ENCODE measurements at places on chromosomes 7 and 10.
A peak's percentile ranks its signal among the peaks of the same experiment; 100 is the strongest.

DNA sequence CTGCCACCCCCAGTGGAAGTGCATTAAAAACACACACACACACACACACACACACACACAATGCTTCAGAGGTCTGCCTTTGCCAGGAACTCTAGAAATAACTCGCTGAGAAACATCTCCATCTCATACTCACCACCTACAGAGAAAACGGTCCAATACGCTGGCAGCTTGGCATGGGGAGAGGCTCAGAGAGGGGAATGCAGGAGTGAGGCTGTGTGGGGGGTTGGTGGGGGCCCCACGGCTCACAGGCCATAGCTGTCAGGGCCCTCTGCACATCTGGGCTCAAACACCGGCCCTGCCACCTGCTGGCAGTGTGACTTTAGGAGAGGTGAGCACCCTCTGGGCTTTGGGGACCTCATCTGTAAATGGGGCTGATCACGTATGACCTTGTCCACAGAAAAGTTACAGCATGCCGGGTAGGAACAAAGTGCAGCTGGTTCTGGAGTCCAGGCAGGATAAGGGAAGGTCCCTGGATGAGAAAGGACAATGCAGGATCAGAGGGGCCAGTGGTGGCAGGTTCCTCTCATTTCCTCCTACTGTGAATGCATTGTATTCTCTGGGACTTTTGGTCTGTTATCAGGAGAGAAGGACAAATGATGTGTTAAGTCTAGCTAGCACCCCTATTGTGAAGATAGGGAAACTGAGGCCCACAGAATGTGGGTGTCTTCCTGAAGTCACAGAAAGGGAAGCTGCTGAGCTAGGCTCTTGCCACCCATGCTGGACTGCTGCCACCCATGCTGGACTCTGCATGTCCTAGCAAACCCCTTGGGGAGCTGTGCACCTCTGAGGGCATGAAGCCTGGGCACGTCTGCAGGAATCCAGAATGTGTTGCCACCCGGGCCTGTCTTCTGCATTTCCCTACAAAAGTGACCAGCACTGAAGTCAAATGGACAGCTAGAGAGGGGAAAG lies 404.6 kb downstream of the RPS24 start:
- peak; percentile 22 for DNase-seq

DNA sequence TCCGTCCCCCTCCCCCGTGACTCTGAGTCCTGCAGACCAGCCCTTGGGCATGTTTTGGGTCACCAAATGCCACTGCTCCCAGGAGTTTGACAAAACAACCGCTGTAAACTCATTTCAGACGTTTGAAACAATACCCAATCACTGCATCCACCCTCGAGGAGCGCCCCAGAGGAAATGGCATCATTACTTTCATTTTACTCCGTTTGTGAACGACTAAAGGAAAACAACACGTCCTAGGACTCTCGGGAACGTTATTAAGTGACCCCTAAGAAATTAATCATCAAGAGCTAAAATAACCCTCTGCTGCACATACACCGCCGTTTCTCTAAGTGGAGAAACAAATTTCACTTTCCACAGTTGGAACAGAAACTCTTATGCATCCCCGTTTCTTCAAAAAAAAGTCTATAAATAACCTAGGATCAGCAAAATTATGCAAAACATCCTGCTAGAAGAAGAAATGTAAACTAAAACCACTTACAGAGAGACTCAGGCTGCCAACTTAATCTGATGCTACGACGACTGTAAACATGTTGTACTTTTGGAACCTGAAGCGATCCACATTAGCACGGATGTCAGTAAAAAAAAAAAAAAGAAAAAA lies 109.9 kb upstream of the EFCAB10 start:
- DNase-seq: no peak

DNA sequence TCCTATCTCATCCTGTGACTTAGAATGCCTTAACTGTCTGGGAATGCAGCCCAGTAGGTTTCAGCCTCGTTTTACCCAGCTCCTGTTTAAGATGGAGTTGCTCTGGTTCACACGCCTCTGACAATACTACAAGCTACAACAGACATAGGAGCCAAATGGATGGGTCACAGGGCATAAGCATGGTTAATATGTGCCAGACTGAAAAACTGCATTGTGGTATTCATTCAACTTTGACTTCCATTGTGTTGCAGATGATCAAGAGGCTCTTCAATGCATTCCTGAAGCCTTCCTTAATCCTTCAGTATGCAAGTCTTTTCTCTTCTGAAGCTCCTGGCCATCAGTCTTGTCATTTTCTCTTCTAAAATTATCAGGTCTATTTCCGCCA lies 20.3 kb upstream of the RNF32 start:
- DNase-seq: no peak

GRCh38 chr10:47297866-47298540 lies 2.0 kb upstream of the GDF10 start:
- DNase-seq: no peak

- no peak for DNase-seq
These were observed 260.8 kb downstream of the SKAP2 start for GRCh38 chr7:26603631-26604030.

DNA sequence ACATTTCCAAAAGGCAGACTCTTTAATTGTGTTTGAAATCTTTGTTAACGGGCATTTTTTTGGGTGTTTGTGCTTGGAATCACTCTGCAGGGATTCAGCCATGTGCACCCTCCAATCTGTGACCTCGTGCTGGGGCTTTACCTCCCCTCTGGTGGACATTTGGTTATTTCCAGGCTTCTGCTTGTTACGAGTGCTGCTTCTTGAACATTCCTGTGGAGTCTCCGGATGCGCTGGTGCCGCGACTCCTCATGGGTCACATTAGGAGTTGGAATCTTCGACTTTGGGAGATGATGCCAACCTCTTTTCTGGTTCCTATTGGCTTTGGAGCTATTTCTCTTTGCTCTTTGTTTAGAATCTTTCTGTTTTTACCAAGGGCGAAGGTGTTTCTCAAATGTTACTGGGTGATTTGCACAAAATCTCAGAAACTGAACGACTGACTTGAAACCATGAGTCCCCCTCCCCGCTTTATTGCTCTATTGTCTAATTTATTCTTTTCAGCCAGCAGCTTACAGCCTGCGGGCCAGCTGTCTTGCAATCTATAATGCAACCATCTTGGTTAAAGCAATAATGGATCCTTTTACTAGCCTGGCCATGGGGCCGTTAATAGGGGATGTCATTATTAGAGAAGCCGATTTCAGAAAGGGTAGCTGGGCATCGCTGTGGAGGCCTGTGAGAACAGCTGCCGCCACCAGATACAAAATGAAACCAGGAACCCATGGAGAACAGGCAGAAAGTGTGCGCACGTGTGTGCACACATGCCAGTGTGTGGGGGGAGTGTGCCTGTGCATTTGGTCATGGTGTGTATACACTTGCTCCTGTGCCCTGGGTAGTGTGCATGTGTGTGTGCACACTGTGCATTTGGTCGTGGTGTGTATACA lies 9.9 kb upstream of the DPYSL4 start:
- DNase-seq: no peak

GRCh38 chr10:110591760-110592159 lies 24.3 kb downstream of the SMC3 start:
- no peak for DNase-seq

DNA sequence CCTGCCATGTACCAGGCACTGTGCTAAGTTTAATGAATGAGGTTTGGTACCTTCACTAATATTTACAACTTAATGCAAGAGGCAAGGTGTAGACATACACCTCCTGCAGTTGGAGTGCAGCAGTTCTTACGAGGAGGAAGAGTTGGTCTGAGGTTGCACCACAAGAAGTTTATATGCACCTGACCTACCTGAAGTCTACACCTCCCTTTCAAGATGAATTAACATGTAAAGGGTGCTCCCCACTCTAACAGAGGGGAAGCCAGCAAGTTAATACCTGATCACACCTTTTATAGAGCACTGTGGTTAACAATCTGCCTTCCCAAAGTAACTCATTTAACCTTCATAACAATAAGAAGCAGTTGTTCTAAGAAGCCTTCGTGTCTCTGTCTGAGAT lies 120.0 kb downstream of the LYZL1 start:
- no peak for DNase-seq

DNA sequence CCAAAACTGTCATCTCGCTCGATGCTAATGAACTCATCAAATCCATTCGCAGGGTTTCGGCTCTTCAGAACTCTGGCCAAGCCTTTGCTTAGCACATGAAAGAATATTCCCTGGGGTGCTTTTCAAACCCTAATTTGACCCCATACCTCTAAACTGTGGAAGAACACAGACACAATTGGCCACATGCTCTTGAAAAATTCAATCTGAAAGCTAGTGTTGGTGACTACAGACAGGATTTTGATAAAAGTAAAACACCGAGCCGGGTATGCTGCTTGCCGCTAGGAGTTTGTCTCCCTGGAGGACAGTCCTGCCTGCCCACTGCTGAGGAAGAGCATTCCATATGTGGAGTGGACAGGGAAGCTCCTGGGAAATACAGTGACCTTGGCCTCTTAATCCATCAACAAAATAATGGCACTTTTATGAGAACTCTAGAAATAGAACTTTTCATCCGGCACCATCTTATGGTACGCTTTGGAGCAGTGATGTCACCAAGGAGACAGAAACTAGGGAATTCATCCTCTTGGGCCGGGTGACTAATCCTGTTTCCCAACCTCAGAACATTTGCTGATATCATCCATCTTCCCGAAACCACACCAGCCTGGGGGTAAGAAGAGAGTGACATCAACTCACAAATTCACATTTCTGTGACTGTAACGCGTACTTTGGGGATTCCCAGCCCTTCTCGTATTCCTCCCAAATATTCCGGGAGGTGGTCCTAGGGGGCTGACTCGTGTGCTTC lies 34.2 kb downstream of the MTURN start:
- no peak for DNase-seq

GRCh38 chr7:157969995-157970394 lies 617.6 kb downstream of the PTPRN2 start:
- no peak for DNase-seq

GRCh38 chr10:6182454-6183098 lies 20.2 kb upstream of the PFKFB3 start:
- DNase-seq: no peak

DNA sequence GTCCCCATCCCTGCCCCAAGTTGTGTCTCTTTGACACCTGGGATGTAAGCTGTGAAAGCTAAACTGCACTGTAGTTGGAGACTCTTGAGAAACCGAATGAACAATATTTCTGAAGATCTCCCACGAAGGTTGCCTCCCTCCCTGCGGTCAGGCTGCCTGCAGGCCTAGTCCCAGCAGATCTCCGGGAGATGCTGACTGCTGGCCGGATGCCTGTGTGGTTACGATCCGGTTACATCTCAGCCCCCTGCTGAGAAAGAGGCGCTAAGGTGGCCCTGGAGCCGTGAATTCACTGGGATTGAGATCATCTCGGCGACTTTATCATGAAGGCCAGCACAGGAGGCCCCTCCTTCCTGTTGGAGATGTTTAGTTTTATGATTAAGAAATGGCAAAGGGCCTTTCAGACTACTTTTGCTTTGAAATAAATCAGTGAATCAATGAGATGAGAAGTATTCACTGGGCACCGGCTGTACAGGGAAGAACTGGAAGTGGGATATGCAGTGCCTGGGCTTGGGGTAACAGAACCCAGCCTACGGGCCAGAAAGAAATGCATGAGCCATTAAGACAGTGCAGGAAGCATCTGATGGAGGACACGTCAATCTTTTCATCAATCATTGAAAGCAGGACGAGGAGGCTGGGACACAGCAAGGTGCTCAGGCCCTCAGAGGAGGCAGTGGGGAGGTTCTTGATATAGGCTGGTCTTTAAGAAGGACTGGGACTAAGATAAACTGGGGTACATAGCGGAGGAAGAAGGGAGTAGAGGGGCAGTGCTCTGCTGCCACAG lies 177.6 kb downstream of the PRKAG2 start:
- no peak for DNase-seq

- no peak for DNase-seq
These were observed 337.4 kb downstream of the PRPF18 start for GRCh38 chr10:13924040-13924725.

DNA sequence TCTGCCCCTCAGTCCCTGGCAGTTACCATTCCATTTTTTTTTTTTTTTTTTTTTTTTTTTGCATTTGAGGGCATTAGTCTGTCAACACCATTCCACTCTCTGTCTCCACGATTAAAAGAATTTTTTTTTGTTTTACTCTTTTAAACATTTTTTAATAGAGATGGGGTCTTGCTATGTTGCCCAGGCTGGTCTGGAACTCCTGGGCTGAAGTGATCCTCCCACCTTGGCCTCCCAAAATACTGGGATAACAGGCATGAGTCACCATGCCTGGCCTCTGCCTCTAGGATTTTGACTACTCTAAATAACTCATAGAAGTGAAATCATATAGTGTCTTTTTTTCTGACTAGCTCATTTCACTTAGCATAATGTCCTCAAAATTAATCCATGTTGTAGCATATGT lies 16.5 kb upstream of the CLDN3 start:
- DNase-seq: no peak

- DNase-seq: no peak
These were observed 98.9 kb upstream of the ARHGAP21 start for GRCh38 chr10:24822590-24822989.

GRCh38 chr7:111982804-111983203 lies 223.4 kb downstream of the DOCK4 start:
- DNase-seq: no peak

DNA sequence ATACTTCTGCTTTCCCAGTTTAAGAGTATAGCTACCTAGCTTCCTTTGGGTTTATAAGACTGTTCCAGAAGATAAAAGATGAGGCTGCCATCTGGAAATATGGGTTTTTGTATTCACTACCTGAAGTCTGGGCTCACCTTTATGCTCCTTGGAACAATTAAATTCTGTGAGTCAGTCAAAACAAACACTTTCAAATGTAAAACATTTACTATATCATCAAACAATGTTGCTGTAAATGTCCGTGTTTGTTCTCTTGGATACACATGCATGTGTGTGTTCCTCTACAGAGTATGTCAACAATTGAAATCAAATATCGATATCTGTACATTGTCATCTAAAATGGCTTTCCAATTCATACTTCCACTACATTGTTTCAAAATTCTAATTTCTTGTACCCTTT lies 525.6 kb downstream of the MDFIC start:
- DNase-seq: no peak

GRCh38 chr7:7913504-7913903 lies 55.1 kb upstream of the GLCCI1 start:
- no peak for DNase-seq

DNA sequence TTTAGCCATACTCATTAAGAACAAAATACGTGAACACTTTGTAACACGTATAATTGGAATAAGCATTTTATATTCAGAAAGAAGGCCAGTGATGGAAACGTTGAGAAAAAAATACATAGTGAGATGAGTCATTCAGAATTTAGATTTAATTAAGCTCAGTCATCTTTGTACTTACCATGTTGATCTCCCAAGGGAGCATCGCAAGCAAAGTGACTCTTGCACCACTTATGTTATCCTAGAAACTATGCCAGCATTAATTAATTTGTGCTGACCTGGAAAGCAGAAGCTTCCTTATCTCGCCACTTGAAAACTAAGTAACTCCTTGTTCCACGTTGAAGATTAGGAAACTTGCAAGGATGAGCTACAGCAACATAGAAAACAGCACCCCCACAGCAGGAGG lies 9.7 kb upstream of the MPP7 start:
- no peak for DNase-seq

DNA sequence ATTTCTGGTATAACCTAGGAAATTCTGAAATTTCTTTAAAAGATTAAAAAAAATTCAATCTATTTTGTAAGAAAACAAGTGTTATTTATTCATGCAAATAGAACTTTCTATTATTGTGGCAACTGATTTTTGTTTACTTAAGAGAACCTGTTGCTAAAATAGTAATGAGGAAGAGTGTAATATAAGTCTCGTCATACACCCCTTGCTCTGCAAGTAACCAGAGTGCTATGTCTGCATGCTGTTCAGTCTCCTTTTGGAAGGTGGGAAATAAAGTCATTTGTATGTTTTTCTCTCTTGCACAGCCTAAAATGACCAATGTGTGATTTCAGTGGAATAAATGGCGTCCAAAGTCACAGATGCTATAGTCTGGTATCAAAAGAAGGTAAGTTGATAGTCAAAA lies 41.3 kb downstream of the PHTF2 start:
- DNase-seq: peak; percentile 55

- no peak for DNase-seq
These were observed 23.0 kb downstream of the MPP7 start for GRCh38 chr10:28279878-28280277.
